Left cardiac atrium (tissue), 4 donors: ENCODE measurements at places on chromosomes 12 and 14. TPM values are rescaled to one million over a fixed set of nuclear protein-coding genes. Genes with fewer than 3 reads are reported as not detected.

AICDA gene
- total RNA-seq = 0.10 TPM

HOXC5 gene
- not detected for total RNA-seq

RDH16 gene
- 0.29 TPM for total RNA-seq

HOXC12 gene
- total RNA-seq = not detected

CCDC177 gene
- total RNA-seq = not detected

RNU7-1 gene
- total RNA-seq = not detected

MYL2 gene
- 31.0 TPM for total RNA-seq

KICS2 gene
- 3.5 TPM for total RNA-seq

LRTM2 gene
- total RNA-seq = not detected

DNA sequence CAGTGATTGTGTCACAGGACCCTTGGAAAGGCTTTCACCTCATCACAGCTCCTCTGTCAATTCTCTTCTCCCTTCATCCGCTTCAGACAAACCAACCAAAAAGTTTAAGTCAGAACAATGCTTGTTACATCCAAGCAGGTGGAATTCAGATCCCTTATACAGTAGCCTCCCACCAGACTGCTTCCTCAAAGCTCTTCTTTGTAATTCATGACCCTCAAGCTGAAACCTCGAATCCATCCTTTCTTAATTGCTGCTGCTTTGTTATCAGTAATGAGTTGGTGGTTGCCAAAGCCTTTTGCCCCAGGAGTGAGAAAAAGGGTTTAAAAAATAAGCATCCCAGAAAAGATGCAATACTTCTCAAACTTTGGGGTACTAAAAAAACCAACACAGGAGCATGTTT, 9.5 kb downstream of the BEST3 start:
- no peak for DNase-seq

DNA sequence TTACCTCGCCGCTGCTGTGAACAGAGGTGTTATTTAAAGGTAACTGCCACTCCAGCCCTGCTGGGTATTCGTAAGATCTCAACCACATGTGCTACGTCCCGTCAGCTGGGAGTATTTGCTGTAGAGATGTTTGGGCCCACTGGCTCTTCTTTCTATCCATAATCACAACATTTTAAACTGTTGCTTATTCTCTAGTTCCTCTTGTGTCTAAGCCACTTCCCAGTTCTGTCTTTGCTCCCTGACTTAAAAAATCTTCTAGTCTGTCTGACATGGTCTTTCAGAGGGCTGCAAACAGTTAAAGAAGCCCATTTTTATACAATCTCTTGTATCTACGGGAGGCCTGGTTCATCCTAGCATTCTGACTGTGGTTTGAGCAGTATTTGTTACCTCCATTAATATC, 33.2 kb upstream of the HELB start:
- no peak for DNase-seq

DNA sequence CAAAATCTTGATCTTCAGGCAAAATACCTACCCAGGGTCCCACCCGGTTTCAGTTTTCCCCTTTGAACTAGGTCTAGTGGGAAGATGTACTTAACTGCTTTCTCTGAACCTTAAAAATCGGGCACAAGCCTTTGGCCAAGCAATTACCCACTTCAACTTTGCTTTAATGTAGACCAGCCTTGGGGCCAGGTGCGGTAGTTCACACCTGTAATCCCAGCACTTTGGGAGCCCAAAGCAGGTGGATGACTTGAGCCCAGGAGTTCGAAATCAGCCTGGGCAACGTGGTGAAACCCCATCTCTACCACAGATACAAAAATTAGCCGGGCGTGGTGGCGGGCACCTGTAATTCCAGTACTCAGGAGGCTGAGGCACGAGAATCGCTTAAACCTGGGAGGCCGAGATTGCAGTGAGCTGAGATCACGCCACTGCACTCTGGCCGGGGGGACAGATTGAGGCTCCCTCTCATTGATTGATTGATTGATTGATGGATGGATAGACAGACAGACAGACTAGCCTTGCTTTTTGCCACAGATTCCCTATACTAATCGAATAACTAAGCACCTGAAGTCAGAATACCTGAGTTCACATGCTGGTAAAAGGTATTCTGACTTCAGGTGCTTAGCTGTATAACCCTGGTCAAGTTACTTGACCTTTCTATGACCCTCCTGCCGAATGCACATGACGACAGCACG, 1.9 kb downstream of the CLIP1 start:
- no peak for DNase-seq

GRCh38 chr12:121964813-121965643, 46.6 kb downstream of the CFAP251 start:
- DNase-seq = no peak

- no peak for DNase-seq
Measured at GRCh38 chr12:100151769-100152168, 9.1 kb upstream of the BLTP3B start.

DNA sequence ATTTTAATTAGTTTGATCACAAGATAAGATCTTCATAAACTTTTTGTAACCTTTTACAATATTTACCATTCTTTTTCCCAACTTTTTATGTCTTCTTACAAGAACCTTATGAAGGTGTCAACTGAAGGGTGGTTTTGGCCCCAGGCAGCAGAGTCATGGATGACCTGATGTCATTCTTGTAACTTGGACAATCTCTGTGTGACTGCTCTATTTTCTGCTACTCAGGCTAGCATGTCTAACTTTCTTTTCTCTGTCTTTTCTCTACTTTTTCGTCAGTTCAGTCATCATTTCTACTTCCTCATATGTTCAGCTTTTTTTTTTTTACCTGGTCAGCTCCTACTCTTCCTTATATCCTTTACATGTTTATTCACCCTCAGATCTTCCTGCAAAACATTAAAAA, 150.7 kb upstream of the PTPRQ start:
- no peak for DNase-seq

DNA sequence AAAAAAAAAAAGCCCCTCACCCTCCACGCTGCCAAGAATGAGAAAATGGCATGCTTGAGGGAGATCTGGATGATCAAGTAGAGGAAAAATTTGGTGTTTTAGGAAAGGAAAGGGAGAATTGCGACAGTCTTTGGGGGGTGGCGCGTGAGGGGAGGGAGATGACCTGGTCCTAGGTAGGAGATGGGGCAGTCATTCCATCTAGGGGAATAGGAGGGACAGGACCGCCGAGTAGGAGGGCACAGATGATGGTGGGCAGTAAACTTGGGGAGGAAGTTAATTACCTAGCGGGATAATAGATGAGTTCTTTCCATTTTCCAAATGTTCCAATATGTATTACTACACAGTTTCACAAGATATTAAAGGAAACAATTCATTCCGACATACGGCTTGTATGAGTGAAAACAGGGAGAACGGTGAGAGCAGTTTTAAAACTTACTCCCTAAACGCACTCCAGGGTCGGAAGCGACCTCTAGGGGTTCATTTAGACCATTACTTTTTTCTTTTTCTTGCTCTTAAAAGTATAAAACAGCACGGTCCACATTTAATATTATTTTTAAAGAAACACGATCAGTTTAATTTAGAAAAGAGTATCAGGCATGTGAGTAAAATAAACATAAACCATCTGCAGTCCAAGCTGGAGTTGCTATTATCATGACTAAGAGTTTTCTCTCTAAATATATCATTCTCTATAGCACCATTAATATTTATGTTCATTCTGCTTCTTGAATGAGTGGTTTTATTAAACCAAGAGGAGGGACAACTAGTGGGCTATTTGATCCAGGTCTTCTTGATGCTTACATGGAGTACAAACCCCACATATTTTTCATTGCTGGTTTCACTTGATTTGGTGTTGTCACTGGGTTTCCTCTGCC, 3.0 kb upstream of the FNTB start:
- no peak for DNase-seq

- no peak for DNase-seq
Measured at GRCh38 chr12:94641283-94641682, 9.1 kb downstream of the TMCC3 start.

GRCh38 chr12:27034607-27035293, 12.4 kb downstream of the MED21 start:
- DNase-seq = no peak

- DNase-seq = no peak
Measured at GRCh38 chr14:52906141-52906601, 44.7 kb downstream of the FERMT2 start.

- DNase-seq = no peak
Measured at GRCh38 chr14:77822741-77823140, 22.8 kb downstream of the ADCK1 start.

GRCh38 chr12:108312693-108313189, 26.4 kb downstream of the CMKLR1 start:
- DNase-seq = peak; percentile 76

- DNase-seq = no peak
Measured at GRCh38 chr12:24810378-24810777, 138.5 kb downstream of the BCAT1 start.

DNA sequence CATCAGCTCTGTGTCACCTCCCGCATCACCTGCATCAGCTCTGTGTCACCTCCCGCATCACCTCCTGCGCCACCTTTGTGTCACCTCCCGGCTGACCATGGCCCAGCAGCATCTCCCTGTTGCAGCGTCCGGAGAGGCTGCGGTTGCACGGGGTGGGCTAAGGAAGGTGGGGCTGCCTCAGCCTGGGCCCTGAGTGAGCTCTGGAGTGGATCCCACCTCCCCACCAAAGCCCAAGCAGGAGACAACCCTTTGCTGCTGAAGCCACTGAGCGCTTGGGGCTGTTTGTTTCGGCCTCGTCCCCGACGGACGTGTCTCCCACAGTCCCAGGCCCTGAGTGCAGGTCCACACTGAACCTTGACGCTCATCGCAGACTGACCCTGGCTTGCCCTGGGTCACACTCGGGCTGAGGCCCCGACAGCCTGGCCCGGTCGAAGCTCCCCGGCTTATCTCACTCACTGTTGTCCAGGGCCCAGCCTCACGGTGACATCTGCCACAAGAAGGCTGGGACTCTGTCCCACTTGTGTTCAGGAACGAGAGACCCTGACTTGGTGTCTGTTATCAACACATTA, 12.2 kb downstream of the TMEM121 start:
- DNase-seq = no peak

DNA sequence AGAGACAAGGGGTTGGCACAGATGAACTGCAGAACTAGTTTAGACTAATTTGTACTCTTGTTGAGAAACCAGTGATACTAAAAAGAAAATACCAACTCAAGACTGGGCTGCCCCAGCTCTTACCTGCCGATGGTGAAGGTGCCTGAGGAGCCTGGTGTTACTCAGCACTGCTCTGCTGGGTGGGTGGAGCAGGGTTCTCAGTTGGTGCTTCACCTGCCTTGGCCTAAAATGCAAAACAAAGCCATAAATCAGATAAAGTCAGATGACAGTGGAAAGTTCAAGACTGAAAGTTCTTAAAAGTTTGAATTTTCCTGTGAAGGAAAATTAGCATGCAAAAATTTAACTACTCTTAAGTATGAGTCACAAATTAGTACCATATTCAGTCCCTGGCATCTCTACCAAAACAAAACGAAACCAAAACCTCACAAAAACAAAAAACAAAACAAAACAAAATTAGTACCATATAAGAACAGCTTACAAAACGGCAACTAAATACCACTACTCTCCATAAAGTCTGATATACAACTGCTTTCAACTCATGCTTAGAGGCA, 21.9 kb downstream of the YBX3 start:
- DNase-seq = no peak
